ENCODE measurements at places on chromosomes 2 and 18.

DNA sequence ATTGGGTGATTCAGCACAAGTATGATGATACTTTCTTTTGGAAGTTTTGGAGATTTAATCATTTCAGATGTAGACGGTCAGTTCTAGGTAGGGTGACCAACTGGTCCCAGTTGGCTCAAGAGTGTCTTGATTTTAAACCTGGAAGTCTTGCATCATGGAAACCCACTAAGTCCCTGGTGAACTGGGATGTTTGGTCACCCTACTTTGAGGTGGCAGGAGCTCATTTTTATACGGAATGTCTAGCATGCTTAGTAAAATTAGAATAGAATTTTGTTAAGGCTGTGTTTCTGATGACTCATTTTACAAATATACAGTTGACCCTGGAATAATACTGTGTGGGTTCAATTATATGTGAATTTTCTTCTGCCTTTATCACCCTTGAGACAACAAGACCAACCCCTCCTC, 61.5 kb upstream of the DOCK10 start:
- no peak for DNase-seq

DNA sequence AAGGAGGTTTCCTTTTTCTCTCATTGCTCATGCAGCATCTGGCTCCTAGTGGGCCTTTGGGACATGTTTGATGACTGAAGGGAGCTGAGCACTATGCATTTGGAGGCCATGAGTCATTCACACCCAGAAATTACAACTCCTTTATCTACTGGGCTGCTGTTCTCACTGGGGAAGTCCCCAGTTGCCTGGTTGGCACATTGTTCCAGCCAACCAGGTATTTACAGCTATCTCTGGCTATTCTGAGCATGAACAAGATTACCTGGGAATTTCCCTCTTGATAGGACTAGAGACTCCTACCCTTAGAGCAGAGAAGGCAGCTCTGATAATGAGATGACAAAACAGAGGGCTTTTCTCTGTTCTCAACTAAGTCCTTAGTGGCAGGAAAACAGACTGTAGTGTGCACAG, 206.5 kb downstream of the SETBP1 start:
- no peak for DNase-seq

GRCh38 chr2:118380915-118381653, 292.8 kb downstream of the INSIG2 start:
- DNase-seq = no peak

DNA sequence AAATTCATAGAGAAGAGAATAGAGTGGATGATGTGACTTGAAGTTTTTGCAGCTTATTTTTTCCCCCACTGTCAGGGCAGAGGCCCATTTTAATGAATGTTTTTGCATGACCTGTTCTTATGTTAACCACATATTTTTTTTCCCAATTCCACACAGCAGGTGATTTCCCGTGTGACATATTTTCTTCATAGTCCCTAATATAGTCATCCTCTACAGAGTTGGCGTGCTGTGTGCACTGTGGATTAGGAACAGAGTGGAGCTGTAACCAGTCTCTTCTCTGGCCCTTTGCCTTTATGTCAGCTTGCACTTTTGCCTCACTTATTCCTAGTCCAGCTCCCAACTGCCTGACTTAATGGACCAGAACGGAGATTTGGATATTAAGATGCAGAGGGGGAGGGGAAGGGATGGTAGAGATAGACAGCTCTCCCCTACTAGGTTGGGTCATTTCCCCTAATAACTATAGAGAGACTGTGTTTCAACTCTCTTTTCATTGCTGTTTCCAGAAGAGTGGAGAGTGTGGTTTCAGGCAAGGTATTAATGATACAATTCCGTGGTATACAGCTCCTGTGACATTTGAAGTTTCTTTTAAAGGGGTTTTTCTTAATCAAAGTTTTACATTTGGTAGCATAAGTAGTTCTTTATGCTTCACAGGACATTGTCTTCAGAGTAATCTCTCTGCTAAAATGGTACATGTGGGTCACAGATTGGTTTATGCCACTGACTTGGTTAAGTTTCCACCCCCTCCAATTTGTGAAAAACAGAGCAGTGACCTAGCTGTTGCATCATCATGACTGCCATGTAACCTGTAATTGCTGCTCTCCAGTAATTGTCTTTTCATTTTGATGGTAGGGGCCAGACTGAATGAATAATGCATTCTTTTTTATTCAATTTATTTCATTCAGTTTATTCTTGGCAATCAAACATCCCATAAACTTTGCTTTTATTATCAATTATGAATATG, 161.3 kb downstream of the HAUS1 start:
- no peak for DNase-seq

DNA sequence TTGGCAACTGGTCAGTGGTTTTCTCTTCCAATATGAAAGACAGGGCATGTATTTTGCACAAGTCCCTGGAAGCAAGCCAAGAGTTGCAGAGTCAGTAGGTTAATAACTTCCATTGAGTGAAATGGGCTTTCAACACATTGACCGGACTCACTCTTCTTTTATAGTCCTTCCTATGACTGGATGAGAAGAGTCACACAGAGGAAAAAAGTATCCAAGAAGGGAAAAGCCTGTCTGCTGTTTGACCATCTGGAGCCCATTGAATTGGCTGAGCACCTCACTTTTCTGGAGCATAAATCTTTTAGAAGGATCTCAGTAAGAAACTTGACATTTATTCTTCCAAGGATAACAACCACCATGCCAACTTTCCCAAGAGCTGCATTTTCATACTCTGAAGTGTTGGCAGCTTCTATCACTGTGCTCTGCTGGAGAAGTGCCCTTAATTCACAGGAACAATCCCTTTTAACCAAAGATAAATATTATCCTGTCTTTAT, 45.4 kb downstream of the RASGRP3 start:
- DNase-seq = no peak

GRCh38 chr2:202104286-202104870, 31.3 kb downstream of the KIAA2012 start:
- no peak for DNase-seq

- DNase-seq = no peak
Observed at GRCh38 chr18:56696966-56697365, 45.8 kb downstream of the WDR7 start.

Data from hypothalamus (tissue), 51 donors.